Airway epithelial cell (primary cell): ENCODE measurements at places on chromosomes 1 and 21. TPM values are rescaled to one million over a fixed set of nuclear protein-coding genes. Genes with fewer than 3 reads are reported as not detected.

Gene OR14K1
- not detected in 2 replicates for total RNA-seq

Gene NECAP2
- total RNA-seq = 57.0 and 57.7 TPM in 2 replicates

Gene RPTN
- 2.0 and 3.0 TPM in 2 replicates for total RNA-seq

Gene PERM1
- total RNA-seq = 0.35 TPM in 1 of 2 replicates, not detected in the other

Gene OR2M3
- total RNA-seq = not detected in 2 replicates

Gene EVA1B
- 32.0 and 36.7 TPM in 2 replicates for total RNA-seq
